ENCODE measurements at places on chromosomes 1 and 21.

- no peak for DNase-seq
These were observed 21.2 kb downstream of the PADI6 start for GRCh38 chr1:17393230-17393629.

DNA sequence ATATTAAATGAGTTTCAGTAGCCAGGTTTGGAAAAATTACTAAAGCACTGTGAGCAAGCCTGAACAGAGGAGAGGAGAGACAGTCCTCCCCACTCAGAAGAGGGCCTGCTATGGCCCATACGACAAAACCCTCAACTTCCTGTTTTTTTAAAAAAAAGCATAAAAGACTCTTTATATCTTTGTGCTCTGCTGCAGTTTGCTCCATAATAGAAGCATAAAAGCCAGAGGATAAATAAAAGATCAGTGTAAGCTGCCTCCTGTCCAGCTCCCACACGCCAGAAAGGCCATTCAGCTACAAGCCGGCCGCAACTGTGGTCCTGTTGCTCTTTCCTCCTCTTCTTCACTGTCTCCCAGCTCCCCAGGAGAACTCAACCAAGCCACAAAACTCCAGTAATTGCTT lies 37.8 kb downstream of the NID1 start:
- no peak for DNase-seq

DNA sequence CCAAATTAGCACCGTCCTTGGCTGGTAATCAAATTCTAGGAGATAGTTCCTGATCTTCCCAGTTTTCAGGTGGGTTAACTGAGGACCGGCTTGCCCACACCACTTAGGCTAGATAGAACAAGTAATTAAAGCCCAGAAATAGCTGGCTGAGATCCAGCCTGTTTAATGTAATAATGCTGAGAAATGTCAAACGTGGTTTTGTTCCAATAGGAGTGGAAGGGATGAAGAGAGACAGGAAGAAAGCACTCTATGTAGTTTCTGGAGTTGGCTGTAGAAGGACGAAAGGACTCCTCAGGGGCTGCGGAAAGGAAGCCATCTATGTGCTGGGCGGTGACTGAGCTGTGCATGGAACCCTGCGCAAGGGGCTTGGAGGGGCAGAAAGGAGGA lies 18.6 kb downstream of the NAV1 start:
- no peak for DNase-seq

GRCh38 chr1:158126425-158126824 lies 54.3 kb upstream of the CD1D start:
- DNase-seq, result no peak

GRCh38 chr1:210262897-210263272 lies 30.3 kb downstream of the SERTAD4 start:
- DNase-seq, result peak; percentile 89

DNA sequence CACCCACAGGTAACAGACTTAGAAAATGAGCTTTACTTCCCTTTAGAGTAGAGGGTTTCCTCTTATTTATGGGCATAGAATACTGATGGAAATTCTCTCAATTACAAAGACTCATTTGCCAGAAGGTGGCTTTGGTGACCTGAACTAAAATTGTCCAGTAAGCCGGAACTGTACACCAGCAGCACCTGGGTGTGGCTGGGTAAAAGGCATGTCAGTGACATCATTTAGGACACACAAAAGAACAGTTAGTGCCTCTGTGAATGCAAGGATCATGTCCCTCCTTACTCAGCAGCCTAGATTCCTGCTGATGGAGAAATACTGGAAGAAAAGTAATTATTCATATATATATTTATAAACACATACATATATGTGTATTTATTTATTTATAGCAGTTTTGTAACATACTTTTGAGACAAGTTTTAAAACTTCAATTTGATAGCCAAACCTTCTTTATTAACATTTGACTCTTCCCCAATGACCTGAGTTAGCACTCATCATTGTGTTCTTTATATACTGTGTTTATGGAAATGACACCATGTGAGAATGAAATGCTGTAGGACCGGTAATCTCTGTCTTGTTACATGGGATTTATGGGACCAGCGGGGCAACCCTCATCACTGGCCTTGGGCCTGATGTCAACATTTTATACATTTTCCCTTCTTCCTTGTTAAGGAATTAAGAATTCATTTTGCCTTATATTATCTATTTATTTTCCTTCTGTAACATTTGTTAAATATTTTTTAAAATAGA lies 274.4 kb downstream of the BRINP2 start:
- DNase-seq, result no peak

GRCh38 chr1:164748253-164748899 lies 189.4 kb downstream of the PBX1 start:
- DNase-seq, result peak; percentile 75

GRCh38 chr1:100543640-100544039 lies 5.7 kb downstream of the GPR88 start:
- no peak for DNase-seq

GRCh38 chr1:201025571-201026002 lies 2.1 kb upstream of the KIF21B start:
- peak; percentile 91 for DNase-seq

Measured in fibroblast of skin of back (primary cell).